ENCODE measurements at places on chromosomes 16 and 17. TPM values are rescaled to one million over a fixed set of nuclear protein-coding genes. Genes with fewer than 3 reads are reported as not detected.

DNA sequence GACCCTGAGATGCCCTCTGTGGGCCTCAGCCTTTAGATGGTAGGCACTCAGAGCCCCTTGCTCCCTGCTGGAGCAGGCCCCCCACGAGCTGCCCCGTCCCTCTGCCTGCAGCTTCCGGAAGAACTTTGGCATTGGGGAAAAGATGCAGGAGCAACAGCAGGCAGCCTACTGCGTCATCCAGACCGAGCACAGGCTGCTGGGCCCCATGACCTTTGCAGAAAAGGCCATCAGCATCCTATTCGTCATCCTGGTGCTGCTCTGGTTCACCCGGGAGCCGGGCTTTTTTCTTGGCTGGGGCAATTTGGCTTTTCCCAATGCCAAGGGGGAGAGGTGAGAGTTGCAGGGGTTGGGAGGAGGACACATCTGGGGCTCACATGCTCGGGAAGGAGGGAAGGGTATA, 12.7 kb upstream of the FOXN1 start:
- no peak for DNase-seq

DNA sequence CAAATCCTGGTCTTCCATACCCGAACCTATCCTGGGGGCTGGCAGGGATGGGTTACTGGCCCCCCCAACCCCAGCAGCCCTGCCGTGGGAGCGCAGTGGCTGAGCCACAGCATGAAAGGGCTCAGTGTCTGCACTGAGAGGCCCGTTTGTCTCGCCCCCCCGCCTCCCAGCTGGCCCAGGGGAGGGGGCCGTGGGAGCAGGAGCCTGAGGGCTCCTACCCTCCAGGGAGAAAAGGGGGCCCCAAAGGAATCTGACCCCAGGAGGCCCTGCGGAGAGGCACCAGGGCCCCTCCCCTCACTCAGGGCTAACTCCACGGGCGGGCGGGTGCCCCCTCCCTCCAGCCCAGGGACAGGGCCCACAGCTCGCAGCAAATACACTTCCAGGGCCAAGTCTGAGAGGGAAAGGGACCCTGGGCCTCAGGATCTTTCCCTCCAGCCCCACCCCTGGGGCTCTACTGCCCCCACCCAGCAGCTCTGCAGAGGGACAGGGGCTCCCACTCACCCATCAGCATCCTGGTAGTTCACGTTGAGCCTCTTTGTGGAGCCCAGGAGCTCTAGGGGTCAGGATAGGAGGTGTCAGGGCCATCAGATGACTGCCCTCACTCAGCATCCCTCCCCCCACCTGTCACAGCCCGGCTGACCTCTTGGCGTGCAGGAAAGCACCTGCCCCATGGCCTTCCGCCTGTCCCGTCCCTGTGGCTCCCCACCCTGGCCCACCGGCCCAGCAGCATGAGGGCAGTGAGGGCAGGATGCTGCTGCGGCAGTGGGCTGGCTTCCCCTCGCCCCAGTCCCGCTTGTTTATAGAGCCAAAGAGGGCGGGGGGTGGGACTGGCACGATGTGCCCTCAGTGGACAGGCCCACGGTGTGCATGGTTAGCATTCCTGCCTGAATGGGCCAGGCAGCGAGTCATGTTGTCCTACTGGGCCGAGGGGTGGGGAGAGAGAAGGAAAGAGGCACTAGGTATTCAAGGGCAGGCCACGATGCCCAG, 7.3 kb downstream of the CASKIN2 start:
- no peak for DNase-seq

DNA sequence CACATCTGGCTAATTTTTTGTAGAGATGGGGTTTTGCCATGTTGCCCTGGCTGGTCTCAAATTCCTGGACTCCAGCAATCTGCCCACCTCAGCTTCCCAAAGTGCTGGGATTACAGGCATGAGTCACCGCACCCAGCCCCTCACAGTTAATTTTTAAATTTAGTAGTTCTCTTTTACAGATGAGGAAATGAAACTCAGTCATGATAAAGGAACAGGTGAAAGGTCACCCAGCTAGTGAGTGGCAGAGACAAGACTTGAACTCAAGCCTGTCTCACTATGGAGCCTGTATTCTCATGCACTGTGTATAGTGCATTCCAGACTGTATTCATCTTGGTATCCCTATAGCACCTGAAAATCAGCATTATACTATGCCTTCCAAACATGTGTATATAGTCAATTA, 77.1 kb upstream of the WSB1 start:
- no peak for DNase-seq

DNA sequence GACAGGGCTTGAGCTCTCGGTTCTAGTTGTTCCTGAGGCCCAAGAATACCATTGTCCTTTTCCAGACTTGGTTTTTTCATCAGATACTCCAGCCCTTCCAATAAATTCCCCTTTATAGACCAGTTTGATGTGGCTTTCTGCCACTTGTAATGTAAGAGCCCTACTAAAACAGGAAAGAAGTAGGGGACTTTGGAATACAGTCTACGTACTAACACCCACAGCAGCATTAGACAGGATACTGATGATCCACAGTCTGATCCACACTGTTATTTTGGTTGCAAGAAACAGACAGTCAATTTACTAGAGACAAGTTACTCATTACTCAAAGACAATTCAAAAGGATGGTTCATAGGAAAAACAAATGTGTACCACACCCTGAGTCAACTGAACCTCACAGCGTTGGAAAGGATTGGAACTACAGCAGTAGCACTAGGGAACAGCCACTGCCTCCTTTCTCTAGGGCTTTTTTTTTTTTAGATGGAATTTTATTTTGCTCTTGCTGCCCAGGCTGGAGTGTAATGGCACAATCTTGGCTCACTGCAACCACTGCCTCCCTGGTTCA, 45.9 kb upstream of the MED13 start:
- no peak for DNase-seq

GRCh38 chr16:11051879-11052808, 107.8 kb downstream of the CLEC16A start:
- no peak for DNase-seq

DNA sequence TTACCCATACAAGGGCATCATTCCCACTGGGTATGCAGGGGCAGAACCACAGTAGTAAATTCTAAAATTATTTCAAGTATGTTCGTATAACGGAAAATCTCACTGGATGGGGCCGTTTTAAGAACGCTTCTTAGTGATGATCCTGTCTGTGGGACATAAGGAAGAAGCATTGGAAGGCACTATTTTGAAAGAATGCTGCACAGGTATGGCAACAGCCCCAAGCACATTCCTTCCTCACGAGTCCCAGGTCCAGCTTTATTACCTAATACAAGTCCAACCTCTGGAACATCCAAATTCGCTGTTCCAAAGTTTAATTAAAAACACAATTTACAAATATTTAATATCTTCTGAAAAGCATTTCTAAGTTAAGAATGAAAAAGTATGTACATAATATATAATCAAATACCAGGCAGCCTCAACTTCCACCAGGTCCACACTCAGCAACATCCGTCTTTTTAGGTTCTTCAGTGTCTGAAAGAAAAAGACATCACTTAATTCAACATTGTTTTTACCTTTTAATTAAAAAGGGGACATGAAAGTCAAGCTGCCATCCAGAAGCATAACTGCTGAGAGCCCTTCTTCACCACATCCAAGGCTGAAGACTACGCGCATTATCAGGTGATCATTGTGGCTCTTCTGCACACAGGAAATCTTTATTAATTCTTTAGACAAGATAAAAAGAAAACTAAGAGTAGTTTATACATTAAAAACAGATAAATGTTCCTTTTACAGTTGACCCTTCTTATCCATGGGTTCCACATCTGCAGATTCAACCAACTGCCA, 49.8 kb downstream of the BRD7 start:
- DNase-seq, result no peak

DNA sequence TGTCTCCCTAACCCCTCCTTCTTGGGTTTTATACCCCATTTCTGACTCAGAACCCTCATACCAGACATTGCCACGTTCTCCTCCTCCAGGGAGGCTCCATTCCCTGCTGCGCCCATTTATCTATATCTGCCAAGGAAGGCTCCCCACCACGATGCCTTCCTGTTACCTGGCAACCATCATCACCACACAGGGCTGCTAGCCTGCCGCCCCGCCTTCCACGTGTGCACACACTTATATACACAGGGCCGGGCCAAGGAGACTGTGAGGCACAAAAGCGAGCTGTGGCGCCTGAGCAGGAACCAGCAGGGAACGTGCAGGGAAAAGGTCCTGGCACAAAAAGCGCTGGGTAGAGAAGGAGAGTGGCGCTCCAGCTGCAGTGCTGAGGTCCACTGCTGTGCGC, 261.8 kb downstream of the CBLN1 start:
- no peak for DNase-seq

DNA sequence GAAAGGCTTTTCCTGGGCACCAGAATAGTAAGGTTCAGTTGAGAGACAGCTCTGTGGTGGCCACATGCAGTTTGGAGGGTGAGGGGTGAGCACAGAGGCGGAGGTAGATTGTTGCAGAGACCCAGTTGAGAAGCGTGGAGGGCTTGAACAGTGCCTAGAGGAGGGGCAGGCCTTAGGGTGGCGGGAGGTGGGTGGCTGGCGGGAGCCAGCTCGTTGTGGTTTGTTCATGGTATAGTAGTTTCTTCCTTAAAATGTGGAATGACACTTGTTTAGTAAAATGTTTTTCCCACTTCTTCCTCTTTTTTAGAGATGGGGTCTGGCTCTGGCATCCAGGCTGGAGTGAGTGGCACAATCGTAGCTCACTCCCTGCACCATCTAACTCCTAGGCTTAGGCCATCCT, 14.2 kb downstream of the USP10 start:
- no peak for DNase-seq

DNA sequence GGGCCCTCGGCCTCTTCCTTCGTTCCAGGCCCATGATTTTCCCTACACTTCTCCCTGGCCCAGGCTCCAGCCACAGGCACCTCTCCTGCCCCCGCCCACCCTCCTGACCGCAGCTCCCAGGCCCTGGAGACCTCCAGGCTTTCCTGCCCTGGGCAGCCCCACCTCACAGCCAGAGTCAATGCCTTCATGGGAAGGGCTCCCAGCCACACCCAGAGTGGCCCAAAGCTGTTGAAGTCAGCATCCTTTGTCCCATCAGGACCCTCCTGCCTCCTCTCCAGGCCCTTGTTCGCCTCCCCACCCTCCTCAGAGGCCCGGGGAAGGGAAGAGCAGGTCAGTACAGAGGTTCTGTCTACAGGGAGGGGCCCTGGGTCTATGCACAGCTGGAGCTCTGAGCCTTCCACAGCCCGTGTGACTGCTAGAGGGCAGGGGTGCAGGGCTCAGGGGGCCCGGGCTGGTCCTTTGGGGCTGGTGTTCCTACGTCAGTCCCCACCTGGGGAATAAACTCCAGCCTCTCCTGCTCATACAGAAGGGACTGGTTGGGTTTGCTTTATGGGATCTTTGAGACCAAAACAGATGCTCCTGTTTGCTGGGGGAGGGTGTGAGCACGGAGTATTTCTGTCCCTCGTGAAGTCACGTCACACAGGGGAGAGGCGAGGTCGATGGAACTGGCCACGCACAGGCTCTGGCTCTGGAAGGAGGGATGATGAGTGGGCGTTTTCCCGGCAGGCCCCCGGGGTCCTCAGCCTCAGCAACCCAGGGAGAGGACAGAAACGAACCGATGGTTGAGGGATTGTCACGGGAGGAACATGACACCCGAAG, 20.3 kb downstream of the TRARG1 start:
- no peak for DNase-seq

- DNase-seq, result no peak
Measured at GRCh38 chr17:50517011-50517410, 8.8 kb downstream of the MYCBPAP start.

DNA sequence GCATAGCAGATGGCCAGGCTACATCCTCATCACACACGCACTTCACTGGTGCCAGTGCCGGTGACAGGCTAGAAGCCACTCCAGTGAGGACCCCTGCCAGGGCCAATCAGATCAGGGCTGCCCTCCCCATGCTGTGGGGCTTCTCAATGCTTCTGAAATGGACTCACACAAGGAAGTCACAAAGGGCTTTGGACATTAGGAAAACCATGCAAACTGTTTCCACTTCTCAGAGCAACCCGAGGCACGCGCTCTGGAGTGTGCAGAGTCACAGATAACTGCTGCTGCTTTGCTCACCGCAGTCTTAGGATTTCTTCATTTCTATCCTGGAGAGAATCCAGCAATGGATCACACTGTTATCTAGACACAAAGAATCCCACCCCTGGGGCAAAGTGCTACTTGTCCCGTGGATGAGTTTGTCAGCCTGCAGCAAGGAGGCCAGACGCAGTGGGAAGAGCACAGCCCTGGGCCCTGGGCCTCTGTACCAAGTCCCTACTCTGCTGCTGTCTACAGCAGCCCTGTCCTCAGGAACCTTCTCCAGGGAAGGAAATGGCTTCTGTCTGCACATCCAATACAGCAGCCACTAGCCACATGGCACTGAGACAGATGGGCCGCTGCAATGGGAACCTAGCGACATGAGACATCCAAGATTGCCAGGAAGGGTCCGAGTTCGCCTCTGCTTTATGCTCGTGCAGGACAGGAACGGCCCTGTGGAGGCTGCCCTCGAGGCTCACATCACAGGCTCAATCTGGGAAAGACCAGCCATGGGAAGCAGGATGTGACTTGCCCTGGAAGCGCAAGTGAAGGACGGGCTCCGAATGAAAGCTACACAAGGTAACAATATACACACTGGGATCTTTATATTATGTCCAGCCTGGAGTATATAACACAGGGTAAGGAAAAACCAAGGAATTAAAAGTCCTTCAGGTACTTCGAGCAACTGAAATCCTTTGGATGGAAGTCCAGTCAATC, 169.3 kb downstream of the ZFHX3 start:
- no peak for DNase-seq

DNA sequence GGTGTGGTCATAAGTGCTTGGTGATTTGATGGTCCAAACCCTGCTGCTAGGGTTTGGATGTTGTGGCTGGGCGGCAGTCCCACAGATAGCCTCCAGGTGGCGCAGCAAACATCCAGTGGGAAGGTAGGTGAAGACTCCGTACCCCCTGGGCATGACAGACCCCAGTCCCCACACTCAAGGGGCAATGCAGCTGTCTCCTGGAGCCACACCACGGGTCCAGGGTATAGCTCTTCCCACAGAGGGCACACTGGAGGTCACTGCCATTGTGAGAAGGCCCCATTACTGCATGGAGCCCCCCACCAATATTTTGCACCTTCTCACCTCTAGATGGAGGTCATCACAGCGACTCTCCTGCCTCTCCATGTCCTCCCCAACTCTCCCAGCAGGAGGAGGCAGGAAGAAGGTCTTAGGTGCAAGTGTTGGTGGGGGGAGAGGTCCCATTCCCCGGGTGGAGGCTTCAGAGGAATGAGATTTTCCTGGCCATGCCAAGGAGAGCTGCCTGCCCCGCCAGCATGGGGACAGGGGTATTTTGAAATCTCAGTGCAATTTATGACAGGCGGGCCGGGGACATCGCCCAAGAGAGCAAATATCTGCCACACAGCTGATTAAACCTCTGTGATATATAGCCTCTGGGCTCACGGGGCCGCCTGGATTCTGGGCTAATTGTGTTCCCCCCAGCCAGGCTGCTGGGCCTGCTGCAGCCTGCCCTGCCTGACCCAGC, 17.1 kb upstream of the C17orf113 start:
- DNase-seq, result peak; percentile 76

GRCh38 chr16:85458968-85459367, 154.2 kb upstream of the GSE1 start:
- no peak for DNase-seq

EVPL gene
- 40.1 TPM for total RNA-seq

NUPR1 gene
- 0.56 TPM for total RNA-seq

ARHGAP44 gene
- total RNA-seq, result 1.2 TPM

EXOC3L1 gene
- total RNA-seq, result 0.29 TPM

SSTR5 gene
- 5.1 TPM for total RNA-seq

KIF2B gene
- not detected for total RNA-seq

PRR29 gene
- not detected for total RNA-seq

All from HT-29 (cell line).